ENCODE measurements at places on chromosomes 12 and 14.
A peak's percentile ranks its signal among the peaks of the same experiment; 100 is the strongest.

DNA sequence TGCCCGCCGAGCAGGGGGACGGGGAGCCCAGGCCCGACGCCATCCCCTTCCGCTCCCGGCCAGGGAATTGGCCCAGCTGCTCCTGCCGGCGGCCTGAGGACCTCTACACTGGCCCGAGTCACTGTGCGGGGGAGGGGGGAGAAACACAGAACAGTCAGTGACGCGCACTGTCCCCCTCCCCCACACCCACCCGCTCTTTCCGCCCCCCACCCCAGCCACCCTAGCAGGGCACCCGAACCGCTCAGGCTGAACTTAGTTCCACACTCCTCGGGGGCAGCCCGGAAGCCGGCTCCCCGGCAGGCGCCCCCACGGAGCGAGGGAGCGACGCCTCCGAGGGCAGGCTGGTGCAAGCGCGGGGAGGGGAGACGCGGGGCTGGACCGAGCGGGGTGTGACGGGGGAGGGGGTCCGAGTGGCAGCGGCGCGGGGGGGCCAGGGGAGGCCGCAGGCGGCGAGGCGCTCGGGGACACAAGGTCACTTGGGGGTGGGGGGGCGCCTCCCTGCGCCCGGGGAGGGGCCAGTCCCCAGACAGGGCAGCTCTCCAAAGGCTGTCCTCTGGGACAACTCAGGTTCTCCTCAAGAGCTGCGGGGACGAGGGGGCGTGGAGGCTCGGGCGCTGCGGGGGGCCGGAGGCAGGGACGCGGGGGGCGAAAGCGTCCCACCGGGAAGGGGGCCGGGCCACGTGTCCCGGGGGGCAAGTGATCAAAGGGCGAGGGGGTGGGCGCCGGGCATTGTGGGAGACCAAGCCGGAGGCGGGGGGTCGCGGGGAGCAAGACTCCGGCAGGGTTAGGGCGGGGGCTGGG, 648 bp downstream of the CHD4 start:
- peak; percentile 70 for DNase-seq

DNA sequence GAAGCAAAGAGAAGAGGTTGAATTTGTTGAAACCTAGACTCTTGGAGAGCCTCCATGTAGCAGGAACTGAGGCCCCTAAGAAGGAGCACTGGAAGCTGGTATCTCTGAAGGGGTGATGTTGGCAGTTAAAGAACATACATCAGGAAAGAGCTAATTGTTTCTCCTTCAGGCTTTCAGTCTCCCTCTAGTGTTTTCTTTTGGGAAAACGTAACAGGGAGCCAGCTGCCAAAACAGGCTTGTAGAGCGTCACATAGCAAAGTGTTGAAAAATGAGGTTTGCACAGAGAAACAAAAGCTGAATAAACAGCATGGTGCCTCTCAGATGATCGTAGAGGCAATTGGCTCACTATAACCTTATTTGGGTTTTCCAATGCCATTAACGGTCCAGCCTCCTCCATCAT, 46.9 kb upstream of the CAND1 start:
- no peak for DNase-seq

GRCh38 chr14:69288011-69288771, 28.2 kb downstream of the GALNT16 start:
- DNase-seq: no peak

DNA sequence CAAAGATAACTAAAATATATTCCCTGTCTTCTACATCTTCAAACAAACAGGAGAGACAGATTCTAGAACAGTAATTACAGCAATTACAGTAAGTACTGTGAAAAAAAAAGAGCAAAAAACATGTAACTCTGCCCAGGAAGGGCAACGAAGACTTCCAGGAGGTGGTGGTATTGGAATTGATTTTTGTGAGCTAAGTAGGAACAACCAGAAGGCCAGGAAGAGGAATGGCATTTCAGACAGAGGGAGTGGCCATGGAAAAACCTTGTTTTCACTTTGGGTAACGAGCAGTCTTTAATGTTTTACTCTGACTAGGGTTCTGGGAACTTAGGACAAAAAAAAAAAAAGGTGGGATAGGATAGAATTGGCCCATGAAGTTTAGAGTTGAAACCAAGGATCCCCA, 196.3 kb upstream of the PLEKHG7 start:
- no peak for DNase-seq

DNA sequence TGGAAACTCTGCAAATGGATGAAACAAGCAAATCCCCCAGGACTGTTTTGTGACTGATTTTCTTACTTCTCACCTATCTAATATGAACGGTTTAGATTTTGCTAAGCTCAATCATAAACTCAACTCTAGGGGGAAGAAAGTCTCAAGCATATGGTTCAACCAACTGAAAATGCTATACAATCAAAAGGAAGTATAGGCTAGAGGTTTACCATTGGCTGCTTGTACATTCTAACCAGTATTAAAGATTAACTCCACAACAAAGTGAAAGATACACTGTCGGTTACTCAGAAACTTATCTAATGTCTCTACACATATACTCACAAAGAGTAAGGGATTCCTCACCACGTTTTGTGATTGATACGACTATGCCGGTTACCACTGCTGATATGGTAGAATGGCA, 281.8 kb upstream of the SOX5 start:
- no peak for DNase-seq

DNA sequence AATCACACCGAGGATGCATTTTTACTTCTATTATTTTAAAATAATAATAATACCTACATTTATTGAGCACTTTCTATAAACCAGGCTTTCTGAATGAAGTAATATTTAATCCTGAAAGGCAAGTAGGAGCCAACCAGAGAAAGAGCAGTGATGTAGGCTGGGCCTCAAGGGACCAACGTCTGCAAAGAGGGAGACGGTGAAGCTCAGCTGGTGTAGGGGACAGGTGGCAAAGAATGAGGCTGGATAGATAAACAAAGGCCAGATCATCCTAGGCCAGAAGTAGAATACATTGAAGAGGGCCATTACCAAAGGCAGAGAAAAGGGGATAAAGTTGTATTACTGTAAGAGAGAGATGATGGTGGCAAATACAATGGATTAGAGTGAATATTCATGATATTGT, 810 bp upstream of the TMBIM4 start:
- DNase-seq: no peak
